ENCODE measurements at places on chromosomes 1 and 21. TPM values are rescaled to one million over a fixed set of nuclear protein-coding genes. Genes with fewer than 3 reads are reported as not detected.

Gene GNB1
- total RNA-seq = 79.8 TPM

- no peak for DNase-seq
These were observed 42.1 kb upstream of the DNAJC6 start for GRCh38 chr1:65267271-65267670.

- DNase-seq = no peak
These were observed 14.7 kb upstream of the NPHP4 start for GRCh38 chr1:6006882-6007281.

Gene PLA2G2D
- total RNA-seq = not detected

DNA sequence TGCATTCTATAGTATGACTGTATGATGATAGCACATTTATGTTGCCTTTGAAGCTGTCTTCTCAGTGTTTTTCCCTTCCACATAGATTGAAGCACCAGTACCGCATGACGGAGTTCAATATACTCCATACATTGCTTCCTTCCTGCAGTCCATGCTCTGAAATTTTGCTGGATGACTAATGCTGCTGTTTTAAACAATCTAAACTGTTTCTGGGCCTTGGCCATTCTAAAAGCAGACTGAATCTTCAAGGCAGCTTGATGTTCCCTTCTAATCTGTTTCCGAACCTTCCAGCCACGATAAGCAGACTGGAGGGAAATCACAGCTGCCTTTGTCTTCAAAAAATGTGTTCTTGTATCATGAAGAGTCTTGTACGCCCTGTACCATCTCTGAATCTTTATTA is 36.2 kb upstream of the F13B start:
- no peak for DNase-seq

DNA sequence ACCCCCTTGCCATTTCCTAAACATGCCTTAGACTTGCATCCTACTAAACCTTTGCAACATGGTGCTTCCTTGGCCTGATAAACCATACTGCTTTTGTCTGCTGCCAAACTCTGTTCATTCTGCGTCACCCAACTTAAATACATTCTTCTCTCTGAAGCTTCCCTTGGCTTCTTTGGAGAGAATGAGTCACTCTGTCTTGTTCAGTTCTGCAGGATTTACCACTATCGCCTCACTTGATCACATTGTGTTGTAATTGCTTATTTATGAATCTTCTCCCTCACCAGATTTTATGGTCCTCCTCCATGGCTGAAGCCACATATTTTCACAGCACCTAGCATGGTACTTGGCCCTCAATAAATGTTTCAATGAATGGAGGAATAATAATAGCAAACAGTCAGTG is 21.7 kb upstream of the TUT4 start:
- peak; percentile 83 for DNase-seq

Gene LINGO4
- total RNA-seq = not detected

Gene MPL
- not detected for total RNA-seq

All from H4 (cell line).